GOT3 (cell line): ENCODE measurements at places on chromosomes 7 and 10.

DNA sequence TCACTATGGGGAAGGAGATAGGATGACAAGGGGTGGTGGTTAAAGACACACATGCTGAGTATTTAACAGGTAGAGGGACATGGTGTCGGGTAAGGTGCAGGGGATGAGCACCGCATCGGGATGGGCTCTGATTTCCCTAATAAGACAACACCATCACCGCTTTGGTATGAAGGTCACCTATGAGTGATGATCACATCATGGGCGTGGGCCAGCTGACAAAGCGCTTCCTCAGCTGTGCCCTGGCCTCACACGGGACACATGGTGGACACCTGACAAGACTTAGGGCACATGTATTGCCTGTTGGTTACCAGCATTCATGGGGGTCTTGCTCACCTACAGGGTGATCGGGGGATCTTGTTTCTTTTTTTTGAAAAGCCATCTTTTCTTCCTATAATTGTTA, 12.8 kb downstream of the C7orf57 start:
- no peak for DNase-seq

DNA sequence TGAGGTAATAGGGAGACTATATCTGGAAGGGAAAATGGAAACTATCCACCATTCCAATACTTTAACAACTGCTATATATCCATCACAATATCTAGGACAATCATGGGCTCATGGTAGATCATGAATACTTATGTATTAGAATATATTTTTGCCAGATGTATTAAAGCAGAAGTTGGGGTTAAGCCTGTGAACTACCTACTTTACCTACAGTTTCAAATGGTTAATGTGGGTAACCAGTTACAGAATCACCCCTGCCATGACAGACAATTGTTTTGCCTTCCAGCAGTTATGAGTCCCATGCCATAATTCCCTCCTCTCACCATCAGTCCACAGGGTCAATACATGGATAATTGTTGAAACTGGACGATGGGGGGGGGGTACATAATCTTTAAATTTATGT, 29.9 kb upstream of the RAPGEF5 start:
- DNase-seq, result no peak

GRCh38 chr10:6148908-6149307, 53.8 kb upstream of the PFKFB3 start:
- no peak for DNase-seq

DNA sequence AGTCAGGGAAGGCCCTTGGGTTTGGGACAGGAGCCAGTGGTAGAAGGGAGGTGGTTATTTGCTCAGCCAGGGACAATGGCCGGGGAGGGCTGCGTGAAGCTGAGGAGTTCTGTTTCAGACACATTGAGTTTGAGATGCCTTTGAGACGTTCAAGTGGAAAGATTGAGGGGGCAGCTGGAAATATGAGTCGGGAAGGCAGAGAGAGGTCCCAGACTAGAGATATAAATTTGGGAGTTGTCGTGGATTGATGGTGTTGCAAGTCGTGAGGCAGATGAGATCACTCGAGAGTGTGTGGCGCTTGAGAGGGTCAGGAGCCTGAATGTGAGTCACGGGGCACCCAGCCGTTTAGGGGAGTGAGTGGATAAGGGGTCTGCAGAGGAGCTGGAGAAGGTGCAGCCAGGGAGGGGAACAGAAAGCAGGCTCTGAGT, 73.3 kb downstream of the ZMIZ1 start:
- no peak for DNase-seq

- DNase-seq, result no peak
Observed at GRCh38 chr10:99527526-99528493, 4.9 kb upstream of the NKX2-3 start.

DNA sequence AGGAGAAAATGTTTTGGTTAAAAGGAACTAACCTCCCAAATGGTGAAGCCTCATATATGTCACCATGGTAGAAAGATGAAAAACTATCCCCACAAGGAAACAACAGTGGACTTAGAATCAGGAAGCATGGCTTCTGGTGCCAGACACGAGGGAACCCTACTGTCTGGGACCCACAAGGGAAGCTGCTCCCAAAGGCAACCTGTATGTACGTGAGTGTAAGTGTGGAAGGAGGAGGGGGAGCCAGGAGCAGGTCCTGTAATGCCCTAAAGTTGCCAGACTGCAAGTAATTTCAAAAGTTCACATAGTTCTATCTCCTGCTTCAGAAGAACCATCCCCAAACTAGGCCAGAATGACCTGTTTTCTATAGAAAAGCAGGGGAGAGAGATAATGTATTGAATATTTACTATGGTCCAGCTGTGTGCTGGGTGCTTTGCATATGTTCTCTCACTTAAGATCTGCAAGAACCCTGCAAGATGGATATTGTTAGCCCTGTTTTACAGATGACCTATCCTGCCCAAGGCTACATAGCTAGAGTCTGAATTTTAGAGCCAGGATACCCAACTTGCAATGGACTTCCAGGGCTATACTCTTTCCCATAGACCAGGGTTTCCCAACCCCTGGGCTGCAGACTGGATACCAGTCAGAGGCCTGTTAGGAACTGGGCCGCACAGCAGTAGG, 19.2 kb downstream of the DUSP5 start:
- no peak for DNase-seq
